ENCODE measurements at places on chromosomes 1 and 21. TPM values are rescaled to one million over a fixed set of nuclear protein-coding genes. Genes with fewer than 3 reads are reported as not detected.

DNA sequence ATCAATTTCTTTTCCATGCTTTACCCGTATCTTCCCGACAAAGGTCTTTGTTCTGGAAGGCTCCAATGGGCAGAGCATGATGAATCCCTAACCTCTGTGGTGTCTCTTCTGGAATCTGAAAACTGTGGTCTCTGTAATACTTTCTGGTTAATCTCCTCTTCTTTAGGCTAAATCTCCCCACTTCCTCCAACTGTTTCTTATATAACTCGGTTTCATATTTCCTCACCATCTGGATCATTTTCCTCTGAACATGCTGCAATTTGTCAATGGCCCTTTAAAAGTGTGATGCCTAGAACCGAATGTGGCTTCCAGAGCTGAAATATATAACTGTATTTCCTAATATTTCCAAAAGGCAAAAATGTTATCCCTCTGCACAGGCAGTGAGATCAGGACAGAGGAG lies 66.1 kb downstream of the ALG14 start:
- no peak for DNase-seq

- peak; percentile 54 for DNase-seq
Measured at GRCh38 chr1:7400566-7400965, 370.5 kb upstream of the VAMP3 start.

GRCh38 chr1:79903321-79903720 lies 896.8 kb upstream of the ADGRL4 start:
- DNase-seq: no peak

DNA sequence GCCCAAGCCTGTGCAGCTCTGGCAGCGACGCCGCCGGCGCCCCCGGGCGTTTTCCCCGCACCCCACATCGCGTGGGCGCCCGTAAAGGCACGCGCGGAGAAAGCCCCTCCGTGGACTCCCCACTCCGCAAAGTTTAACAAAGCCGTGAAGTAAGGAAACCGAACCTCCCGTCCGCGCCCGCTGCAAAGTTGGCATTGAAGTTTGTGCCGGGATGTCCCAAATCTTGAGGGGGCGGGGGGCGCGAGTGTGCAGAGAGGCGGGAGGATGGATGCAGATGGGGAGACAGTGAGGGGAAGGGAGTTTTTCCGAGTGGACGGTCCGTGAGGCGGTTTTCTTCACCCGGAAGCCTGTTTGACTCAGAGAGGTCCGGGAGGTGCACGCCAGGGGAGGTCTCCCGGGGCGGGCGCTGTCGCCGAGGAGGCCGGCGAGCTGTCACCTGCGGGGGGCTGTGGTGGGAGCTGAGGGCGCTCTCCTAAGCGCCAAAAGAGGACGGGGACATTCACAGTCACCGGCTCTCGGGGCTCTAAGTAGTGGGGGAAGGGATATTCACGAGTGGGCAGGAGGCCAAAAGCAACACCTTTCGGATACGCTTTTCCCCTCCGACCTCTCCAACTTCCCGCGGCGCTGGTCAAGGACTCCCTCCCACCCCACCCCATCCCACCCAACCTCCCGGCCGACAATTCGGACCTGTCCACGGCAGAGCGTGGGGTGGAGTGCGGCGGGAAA lies 1.3 kb downstream of the WLS start:
- no peak for DNase-seq

The AGT gene
- total RNA-seq: 30.1 TPM

DNA sequence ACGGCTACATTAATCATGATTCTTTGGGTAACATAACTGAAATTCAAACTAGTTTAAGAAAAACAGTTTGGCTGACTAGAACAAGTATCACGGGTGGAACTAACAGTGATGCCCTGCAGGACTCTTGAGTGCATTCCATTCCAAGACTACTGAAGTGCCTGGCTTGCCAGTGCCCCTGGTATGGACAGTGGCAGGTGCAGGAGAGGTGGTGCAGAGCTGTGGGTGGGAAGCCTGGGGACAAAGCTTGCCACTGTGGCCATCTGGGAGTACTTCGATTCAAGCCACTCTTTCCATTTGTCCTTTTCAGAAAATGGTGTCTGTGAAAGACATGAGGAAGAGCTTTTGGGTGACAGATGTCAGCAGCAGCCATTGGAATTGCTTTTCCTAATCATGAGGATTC lies 166.5 kb downstream of the RRAGC start:
- DNase-seq: no peak

The WDR3 gene
- total RNA-seq: 24.0 TPM

The PLCH2 gene
- total RNA-seq: 11.7 TPM

The LCE3E gene
- not detected for total RNA-seq

All from osteocyte (in vitro differentiated cells).